Lung (tissue), 17 donors: ENCODE measurements at places on chromosomes 2 and 18. TPM values are rescaled to one million over a fixed set of nuclear protein-coding genes. Genes with fewer than 3 reads are reported as not detected.

Gene SUCLG1
- 66.7 TPM for polyA plus RNA-seq

- H3K27me3 ChIP-seq: no peaks in the 10 kb centered on the region
- no peaks in the 10 kb centered on the region for H3K4me1 ChIP-seq
- no peak overlapping the region for H3K27ac ChIP-seq
- H3K36me3 ChIP-seq: no peaks in the 10 kb centered on the region
- no peak overlapping the region for H3K4me3 ChIP-seq
Observed at GRCh38 chr2:7780321-7780720, 863.1 kb downstream of the RNF144A start.

GRCh38 chr18:2617401-2617998, 38.0 kb upstream of the SMCHD1 start:
- H3K4me3 ChIP-seq: no peak overlapping the region
- H3K27ac ChIP-seq: no peak overlapping the region
- H3K36me3 ChIP-seq: no peaks in the 10 kb centered on the region
- H3K27me3 ChIP-seq: no peaks in the 10 kb centered on the region

GRCh38 chr2:195202163-195202845, 454.7 kb upstream of the SLC39A10 start:
- H3K36me3 ChIP-seq: no peaks in the 10 kb centered on the region
- no peaks in the 10 kb centered on the region for H3K27me3 ChIP-seq
- no peak overlapping the region for H3K27ac ChIP-seq
- H3K4me1 ChIP-seq: no peaks in the 10 kb centered on the region
- DNase-seq: no peak

- H3K4me1 ChIP-seq: peaks cover 17% of the 10 kb centered on the region
- H3K27me3 ChIP-seq: no peaks in the 10 kb centered on the region
- no peak for DNase-seq
- H3K4me3 ChIP-seq: no peak overlapping the region
Observed at GRCh38 chr2:54589340-54590215, 133.5 kb downstream of the SPTBN1 start.
